ENCODE measurements at places on chromosomes 5 and 9.

GRCh38 chr9:127612939-127613582 is 984 bp downstream of the STXBP1 start:
- DNase-seq, result peak; percentile 59

- DNase-seq, result no peak
Observed at GRCh38 chr9:89225991-89226471, 47.4 kb upstream of the SHC3 start.

DNA sequence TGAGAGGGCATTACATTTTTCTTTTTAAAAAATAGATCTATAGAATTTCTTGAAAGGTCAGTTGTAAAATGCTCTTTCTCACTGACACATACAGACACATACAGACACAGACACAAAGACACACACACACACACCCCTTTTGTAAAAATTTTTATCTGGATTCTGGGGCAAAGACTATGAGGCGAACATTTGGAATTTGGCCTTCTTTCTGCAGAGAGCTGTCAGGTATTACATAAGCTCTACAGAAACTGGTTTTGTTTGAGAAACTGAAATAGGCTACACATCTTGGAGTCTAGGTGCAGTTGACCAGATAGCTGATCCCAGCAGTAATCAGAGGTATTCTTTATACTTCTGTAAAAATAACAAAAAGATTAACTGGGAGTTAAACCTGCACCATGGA is 315.9 kb upstream of the RPS23 start:
- DNase-seq, result no peak

- no peak for DNase-seq
Observed at GRCh38 chr9:135616619-135617537, 22.5 kb downstream of the GLT6D1 start.

DNA sequence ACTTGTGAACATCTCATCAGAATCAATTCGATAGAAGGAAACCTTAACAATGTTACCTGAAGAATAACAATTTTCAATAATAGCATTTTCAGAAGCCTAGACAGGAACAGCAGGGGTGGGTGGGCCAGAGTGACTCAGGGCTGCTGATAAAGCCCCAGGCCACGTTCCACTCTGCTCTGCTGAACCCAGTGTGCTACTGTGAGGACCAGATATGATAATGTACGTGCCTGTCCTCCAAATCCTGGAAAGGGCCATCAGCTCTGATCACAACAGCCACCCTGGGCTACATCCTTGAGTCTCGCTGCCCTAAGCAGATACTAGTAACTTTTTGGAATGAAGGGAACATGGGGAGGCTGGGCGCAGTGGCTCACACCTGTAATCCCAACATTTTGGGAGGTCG is 91.3 kb downstream of the PRRT1B start:
- DNase-seq, result no peak

GRCh38 chr5:175471196-175471595 is 7.2 kb upstream of the SFXN1 start:
- DNase-seq, result no peak

DNA sequence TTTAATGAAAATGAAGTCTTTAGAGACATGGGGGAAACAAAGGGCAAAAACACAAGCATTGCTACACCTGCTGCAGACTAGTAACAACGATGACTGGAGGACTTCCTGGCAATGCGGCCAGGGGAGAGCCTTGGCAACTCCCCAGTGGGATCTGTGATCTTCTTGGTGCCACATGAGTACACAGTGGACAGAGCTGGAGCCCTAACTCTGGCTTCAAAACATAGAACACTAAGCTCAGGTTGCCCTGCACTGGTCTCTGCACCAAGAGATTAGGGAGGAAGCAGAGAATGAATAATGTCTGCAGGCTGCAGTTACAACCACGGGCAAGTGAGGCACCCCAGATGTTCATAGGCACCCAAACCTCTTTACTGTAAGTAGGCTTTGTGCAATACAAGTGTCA is 91.1 kb downstream of the MRPS27 start:
- DNase-seq, result no peak

- peak; percentile 47 for DNase-seq
Observed at GRCh38 chr9:116494815-116495634, 192.1 kb upstream of the TRIM32 start.

- DNase-seq, result no peak
Observed at GRCh38 chr5:179290681-179291540, 54.4 kb downstream of the ADAMTS2 start.

DNA sequence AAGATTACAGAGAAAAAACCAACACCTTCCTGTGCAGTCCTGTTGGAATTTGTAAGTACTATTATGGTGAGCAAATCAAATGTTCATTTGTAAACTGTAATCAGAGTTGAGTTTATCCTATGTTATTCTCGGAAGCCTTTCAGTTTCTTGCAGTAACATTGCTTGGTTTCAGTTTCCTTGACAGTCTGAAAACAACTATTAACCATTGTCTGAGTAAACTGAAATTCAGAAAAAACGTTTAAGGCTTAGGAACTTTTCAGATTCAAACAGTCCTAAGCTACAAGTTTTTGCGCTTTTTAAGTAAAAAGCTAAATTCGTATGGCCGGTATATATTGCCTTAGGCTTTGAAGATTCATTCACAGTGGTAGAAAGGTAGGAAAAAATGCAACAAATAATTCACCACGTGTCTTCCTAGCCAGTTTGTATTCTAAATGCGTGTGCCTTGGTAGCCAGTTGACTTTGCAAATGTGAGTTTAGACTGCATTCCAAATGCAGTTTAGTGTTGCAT is 2.5 kb downstream of the GPBP1 start:
- no peak for DNase-seq

GRCh38 chr5:154753792-154754191 is 1.4 kb upstream of the LARP1 start:
- DNase-seq, result no peak

- no peak for DNase-seq
Observed at GRCh38 chr9:133518200-133518599, 6.6 kb downstream of the MYMK start.

- no peak for DNase-seq
Observed at GRCh38 chr9:33291031-33291397, 698 bp downstream of the NFX1 start.

DNA sequence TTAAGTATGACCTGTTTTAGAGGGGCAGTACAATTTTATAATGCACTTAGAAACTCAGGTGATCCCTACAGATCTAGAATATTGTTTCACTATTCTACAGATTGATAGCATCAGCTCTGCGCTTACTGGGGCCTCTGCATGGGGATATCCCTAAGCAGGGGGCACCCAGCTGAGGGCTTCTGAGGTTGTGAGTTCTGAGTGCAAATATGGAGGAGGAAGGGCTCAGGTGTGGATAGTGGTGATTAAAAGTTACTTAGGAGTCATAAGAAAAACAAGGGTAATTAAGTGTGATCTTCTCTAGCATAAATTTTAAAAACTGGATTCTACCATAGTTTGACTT is 274.4 kb downstream of the EFNA5 start:
- no peak for DNase-seq

GRCh38 chr9:72365525-72366256 is 683 bp upstream of the ZFAND5 start:
- peak; percentile 76 for DNase-seq

- no peak for DNase-seq
Observed at GRCh38 chr9:111064160-111064837, 26.0 kb upstream of the LPAR1 start.

DNA sequence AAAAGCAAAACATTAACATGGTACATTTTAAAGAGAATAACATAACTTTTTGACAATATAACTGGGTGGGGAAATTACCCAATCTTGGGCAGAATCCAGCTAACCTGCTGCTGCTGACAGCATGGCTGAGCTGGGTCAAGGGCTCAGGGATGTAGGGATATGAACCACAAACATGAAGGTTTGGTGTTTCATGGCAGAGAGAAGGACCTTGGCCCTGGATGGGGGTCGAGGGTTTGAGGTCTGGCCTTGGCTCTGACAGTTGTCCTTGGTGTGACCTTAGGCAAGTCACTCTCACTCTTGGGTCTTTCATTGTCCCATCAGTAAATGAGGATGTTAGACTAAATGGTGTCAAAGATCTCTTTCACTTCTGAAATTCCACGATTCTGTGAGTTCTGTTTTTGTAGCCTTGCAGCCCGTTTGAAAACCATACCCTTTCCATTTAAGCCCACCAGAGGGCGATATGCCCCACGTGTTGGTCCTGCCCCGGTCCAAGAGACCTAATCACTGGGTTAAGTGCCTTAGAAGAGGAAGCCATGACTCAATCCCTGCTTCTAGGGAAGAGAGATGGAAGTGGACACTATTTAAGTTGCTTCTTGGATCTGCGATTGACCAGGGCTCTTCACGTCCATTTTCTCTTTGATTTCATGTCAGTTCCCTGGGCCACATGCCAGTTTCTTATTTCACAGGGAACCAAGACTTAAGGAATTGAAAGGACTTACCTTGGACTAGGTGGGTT is 56.8 kb upstream of the TEX48 start:
- peak; percentile 84 for DNase-seq

GRCh38 chr9:110142868-110143481 is 65.0 kb downstream of the C9orf152 start:
- DNase-seq, result no peak

GRCh38 chr5:138246334-138246733 is 28.1 kb downstream of the GFRA3 start:
- DNase-seq, result no peak

DNA sequence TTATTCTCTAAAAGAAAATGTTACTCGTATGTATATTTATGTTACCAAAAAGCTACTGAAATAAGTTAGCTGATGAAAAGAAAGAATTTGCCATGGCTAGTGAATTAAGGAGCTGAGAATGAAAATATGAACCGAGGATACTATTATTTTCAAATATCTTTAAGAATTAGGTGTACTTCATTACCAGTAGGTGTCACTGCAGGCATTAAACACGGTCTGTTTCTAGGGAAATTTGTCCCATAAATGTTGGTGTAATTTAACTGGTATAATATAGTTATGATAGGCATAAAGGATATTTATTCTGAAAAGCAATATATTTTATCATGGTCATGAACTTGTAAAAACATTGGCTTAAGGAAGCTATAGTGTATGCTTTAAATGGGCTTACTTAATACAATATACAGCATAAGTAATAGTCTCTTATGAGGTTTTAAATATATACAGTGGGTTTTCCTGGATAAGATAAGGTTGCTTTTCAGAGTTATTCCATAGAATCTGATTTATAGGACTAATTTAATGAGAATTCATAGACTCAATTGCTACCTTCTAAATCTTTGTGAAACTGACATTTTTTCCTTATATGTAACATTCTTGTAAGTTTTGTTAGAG is 72.4 kb upstream of the MPDZ start:
- DNase-seq, result no peak

GRCh38 chr9:129258823-129259301 is 80.8 kb upstream of the IER5L start:
- no peak for DNase-seq

DNA sequence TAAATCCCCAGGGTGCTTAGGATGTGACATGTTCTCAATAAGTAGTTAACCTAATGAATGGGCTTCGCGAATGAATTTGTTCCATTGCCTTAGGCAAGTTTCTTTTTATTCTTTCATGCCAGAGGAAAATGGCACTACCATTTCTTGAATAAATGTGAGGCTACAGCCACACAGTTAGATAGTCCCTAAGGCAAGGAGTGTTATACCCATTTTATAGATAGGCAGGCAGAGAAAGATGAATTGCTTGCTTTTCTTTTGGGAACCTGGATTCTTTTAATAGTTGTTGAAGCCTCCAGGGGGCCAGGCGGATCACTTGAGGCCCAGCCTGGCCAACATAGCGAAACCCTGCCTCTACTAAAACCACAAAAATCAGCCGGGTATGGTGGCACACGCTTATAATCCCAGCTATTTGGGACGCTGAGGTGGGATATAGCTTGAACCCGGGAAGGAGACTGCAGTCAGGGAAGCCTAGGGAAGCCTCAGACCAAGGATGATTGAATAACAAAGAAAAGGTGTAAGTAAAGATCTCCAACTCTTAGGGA is 943 bp downstream of the NOP16 start:
- no peak for DNase-seq

DNA sequence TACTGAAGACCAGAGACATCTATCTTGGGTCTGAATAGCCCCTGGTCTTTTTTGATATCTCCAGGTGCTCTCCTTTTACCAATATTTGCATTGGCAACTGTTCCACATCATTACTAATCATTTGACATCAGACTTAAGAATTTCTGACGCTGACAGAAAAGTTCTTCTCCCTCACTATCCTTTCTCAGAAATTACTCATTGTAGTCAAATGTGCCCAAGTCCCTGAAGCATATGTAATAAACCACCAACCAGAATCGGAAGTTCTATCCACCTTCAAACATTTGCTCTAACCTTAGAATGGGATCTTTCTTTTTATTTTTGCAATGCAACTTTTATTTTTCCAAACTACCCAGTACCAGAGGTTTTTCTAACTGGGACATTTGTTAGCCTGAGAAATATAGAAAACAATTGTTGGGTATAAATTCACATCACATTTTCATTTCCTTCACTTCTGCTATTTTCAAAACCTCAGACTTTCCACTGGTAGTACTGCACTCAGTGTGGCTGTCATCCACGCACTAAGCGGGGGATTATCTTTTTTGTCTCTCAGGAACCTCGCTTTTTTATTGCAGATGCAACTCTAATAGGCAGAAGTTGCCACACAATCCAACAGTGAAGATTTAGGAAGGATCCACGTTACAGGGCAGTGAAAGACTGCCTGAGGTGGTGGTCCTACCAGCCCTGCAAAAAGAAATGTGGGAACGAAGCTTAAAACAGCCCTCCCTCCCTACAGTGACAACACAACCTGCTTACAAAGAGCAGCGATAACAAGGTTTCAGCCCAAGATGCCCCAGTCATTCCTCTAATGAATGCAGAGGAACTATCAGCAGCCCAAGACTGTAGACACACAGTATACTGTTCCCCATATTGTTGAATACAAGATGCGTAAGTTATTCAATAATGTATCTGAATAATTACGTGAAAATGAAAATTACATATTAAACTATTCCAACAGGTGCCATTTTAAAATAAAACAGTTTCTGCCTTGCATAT is 201.2 kb downstream of the EBF1 start:
- no peak for DNase-seq

GRCh38 chr9:80937645-80938044 is 751.7 kb downstream of the TLE1 start:
- DNase-seq, result no peak

DNA sequence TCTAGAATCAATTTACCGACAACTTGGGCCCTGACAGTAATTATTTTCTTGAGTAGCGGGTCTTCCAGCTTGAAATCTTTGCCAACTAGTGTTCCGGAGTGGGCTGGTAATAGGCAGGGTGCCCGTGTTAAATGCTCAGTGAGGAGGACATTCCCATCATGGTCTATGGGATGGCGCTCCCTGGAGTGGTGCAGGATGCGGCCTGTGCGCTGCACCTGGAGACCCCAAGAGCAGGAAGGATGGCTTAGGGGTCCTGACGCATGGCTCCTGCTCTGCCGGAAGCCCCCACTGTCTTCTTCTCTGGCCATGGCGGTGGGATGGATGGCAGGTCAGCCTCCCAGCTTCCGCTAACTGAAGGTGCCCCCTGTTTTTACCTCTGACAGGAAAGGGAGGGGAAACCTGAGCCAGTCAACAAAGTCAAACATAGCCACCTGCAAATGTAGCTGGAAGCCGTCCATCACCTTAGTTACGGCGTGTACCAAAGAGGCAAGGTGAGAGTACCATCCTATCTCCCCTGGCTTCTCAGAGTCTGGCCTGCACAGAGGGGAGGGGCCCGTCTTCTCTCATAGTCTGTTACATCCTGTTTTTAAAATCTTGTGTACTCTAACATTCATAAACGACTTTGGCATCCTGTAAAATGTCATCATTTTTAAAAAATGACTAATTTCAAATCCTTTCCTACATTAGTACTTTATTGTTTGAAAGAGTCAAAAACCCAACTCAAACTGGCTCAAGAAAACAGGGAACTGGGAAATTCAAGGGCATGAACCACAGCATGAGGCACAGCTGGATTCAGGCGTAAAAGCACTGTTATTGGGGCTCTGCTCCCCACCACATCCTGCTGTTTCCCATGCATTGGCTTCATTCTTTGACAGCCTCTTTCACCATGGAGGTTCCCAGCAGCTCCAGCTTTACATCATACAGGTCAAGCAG is 28.5 kb upstream of the UNC5A start:
- DNase-seq, result no peak

Measured in activated CD8-positive, alpha-beta memory T cell treated with anti-CD3 and anti-CD28 coated beads, Interleukin-2, amount 10 ng/mL, durations not matched to agents 7 days and 5 days (primary cell).